ENCODE measurements at places on chromosomes 16 and 17.

DNA sequence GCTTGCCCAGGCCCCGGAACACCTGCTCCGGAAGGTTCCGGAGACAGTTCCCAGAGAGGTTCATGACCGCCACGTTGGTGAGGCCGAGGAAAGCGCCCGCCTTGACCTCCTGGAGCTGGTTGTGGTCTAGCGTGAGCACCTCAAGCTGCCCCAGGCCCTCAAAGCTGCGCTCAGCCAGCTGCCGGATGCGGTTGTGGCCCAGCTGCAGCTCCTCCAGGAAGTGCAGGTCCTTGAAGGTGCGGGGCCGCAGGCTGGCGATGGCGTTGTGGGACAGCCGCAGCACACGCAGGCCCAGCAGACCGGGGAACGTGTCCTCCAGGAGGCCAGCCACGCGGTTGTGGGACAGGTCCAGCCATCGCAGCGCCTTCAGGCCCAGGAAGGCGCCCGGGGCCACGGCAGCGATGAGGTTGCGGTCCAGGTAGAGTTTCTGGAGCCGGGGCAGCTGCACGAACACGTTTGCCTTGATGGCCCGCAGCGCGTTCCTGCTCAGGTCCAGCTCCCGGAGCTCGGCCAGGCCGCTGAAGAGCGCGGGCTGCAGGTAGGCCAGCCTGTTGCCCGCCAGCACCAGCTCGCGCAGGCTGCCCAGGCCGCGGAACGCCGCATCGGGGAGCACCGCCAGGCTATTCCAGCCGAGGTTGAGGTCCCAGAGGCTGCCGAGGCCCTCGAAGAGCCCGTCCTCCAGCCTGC lies 2.1 kb downstream of the IGFALS start:
- no peak for DNase-seq

DNA sequence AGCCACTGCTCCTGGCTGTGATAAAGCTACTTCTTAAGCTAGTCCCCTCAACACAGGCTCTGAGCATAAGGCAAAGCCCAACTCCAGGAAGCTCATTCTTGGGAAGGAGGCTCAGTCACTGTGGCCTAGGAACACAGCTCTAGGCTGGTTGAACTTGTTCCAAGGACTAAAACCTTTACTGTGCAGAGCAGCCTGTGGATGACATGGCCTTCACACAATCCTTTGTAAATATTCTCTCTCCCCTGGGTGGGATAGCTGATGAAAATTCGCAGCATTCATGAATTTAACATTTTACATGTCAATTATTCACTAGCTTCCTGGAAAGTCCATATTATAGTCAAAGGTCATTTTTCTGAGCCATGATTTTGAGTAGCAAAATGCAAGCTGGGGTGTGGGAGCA lies 28.9 kb downstream of the BEAN1 start:
- DNase-seq: no peak

DNA sequence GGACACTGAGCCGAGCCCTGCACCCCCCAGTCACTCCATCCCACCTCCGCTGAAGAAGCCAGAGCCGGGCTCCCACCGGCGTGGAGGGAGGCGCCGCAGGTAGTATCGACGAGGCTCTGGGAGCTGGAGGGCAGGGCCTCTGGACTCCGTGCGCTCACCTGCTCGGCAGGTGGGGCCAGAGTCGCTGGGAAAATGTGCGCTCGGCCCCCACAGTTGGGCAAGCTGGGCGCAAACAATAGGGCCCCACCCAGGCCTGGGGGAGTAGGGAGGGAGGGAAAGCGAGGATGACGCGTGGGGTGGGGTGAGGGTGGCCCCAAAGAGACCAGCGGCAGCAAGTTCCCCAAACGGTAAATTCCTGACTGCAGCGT lies 668 bp downstream of the JUP start:
- no peak for DNase-seq

GRCh38 chr17:42422412-42422957 lies 571 bp downstream of the CAVIN1 start:
- DNase-seq: peak; percentile 16

DNA sequence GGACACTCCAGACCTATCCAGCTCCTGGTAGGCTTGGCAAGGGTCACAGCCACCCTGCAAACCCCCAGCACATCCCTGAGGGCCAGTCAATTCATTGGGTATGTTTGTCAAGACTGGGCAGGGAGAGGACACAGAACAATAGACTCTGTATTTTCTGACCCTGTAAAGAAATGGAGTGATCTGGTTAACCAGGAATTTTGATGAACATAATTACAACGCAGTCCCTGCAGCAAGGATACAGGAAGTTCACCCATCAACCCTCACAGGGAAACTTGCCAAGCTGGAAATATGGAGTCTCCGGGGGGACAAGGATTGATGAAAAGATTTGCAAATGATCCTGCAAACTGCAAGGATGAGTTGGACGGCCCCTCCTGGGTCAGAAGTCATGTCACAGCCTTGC lies 126.1 kb upstream of the RCVRN start:
- no peak for DNase-seq

DNA sequence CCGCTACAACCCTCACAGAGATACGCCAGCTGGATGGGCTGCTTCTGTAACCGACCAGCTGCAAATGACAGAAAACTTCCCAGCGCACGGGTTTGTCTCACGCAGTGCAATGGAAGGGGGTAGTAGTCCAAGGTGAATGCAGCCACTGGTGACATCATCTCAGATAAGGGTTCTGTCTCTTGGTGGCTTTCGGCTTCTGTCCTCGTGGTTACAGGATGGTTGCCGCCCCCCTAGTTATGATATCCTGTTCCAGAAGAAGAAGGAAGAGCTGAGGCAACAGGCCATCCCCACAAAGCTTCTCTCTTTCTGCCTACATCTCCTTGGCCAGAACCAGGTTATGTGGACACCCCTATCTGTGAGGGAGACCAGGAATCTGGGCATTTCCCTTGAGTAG lies 40.3 kb upstream of the BAHCC1 start:
- DNase-seq: peak; percentile 68

DNA sequence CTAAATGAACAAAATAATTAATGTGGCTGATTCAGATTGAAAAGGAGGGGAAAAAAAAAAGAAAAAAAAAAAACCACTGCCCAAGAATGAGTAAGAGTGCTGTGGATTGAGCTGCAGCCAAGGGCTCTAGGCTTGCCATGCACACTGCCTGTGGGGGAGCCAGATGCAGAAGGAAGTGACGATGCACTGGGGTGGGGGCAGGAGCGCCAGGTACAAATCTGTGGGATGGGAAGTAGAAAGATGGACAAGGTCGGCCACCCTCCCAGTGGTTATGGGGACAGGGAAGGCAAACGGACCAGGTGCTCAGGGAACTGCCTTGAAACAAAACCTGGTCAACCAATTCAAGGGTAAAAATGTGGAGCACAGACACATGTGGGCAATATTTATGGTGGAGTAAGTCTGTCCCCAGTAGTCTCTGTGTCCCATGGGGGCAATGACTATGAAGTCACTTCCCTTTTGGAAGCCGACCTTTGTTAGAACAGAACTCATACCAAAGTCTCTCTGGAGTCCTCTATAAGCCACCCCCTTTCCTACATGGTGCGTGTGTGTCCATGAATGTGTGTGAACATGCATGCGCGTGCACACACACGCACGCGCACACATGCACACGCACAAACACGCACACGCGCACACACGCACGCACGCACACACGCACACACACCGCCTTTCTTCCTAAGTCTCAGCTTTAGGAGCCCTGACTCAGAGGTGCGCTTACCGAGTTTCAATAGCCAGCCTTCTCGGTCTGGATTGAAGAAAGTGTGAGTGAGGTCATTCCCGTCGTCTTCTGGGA lies 84.3 kb downstream of the CYTH1 start:
- DNase-seq: no peak

DNA sequence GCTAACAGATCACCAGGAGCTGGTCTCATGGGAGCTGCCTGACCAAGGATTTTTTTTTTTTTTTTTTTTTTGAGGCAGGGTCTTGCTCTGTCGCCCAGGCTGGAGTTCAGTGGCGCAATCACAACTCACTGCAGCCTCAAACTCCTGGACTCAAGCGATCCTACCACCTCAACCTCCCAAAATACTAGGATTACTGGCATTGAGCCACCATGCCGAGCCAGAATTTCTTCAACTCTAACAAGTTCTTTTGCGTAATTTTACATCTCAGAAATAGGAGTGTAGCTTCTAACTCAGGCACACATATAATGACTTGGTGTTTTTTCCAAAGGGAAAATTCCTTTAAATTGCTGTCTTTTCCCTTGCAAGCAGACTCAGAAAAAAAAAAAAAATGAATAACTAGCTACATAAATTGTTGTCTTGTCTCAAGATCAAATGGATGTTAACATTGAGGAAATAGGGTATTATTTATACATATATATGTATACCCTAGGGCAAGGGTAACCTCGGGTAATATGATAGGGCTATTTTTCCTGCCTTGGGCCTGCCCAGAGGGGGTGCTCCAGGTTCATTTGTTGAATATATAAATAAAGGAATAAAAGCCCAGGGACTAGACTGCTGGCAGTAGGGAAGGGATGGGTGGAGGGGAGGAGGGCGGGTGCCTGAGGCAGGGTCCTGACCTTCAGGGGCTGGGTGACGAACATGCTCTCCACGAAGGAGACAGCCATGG lies 42.8 kb upstream of the GCSH start:
- no peak for DNase-seq

DNA sequence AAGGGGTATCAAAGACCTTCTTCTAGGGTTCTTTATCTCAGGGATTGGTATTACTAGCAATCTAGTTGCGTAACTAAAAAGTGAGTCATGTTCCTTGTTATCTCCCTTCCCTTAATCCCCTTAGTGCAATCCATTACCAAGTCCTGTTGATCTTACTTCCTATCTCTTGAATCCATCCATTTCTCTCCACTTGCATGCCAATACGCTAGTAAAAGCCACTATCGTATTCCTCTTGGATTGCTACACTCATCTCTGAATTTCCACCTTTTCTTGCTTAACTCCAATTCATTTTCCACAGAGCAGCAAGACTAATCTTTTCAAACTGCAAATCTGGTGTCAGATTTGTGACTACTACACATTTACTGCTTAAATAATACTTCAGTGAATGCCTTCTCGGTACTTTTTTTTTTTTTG lies 1.8 kb upstream of the ADAT1 start:
- DNase-seq: no peak

DNA sequence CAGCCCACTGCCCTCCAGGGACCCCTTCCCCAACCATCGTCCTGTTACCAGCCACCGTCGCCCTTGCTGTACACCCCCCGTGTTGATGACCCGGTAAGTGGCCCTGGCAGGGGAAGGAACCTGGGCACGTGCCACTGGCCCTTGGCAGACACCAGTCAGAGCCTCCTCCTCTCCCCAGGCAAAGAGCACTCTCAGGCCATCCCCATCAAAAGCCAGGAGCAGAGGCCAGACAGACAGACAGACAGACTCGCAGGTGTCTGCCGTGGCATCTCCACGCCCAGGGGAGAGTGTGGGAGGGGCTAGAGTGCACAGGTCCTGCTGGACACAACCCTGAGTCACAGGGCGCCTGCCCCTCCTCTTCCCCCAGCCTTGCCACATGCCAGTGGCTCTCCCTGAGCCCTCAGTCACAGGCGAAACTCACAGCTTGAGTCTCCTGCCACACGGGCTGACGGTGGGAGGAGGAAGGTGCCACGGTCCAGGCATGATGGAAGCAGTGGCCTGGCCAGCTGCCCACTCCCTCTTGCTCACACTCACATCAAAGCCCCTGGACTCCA lies 7.8 kb downstream of the CLCN7 start:
- no peak for DNase-seq

GRCh38 chr17:81036197-81036941 lies 1.4 kb downstream of the BAIAP2 start:
- no peak for DNase-seq

- DNase-seq: no peak
Observed at GRCh38 chr17:77394540-77395295, 253.9 kb downstream of the SEC14L1 start.

- no peak for DNase-seq
Observed at GRCh38 chr17:35289222-35289621, 46.4 kb downstream of the SLFN5 start.

DNA sequence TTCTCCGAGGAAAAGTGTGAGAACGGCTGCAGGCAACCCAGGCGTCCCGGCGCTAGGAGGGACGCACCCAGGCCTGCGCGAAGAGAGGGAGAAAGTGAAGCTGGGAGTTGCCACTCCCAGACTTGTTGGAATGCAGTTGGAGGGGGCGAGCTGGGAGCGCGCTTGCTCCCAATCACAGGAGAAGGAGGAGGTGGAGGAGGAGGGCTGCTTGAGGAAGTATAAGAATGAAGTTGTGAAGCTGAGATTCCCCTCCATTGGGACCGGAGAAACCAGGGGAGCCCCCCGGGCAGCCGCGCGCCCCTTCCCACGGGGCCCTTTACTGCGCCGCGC lies at the start of gene ERBB2:
ERBB2 (plus strand) TSS at position 247 of the 330 bp plus-strand sequence. CDS start 175 bp downstream, outside the sequence.
- DNase-seq: no peak

DNA sequence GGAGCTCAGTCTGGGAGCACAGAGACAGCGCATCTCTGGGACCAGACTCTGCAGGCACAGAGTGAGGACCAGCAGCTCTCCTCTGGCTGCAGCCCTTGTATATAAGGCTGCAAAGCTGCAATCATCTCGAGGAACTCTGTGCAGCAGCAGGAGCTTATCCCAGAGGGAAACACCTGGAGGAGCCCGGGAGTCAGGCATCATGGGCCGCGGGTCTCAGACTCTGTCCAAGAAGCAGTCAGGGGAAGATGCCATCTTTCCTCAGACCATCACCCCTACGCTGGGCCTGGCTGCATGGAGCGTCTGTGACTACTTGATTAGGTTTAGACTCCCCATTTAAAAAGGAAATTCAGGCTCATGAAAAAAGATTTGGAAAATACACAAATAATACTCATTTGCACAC lies 122.0 kb downstream of the IRF8 start:
- DNase-seq: no peak

DNA sequence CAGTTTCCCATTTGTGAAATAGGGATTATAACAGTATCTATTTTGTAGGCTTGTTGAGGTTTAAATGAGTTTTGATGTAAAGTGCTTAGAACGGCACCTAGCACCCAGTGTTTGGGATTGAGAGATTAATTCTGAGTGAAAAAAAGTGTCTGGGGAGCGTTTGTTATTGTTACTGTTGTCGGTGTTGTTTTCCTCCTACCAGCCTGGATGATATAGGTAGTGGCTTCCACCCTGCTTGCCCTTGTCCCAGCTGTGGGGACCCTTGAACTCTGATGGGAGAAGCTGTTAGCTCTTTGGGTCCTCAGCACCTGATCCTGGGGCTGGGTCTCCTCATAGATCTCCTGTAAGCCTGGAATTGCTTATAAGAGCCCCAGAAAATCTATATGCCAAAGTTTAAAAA lies 4.9 kb downstream of the FMNL1 start:
- no peak for DNase-seq
